Activated T-cell treated with anti-CD3 and anti-CD28 coated beads, Interleukin-2, amount 50 U/mL, for 4 hours (primary cell): ENCODE measurements at places on chromosomes 7 and 10. TPM values are rescaled to one million over a fixed set of nuclear protein-coding genes. Genes with fewer than 3 reads are reported as not detected.

SPDYE5 gene
- total RNA-seq = not detected

ZNF777 gene
- total RNA-seq = 33.2 TPM

OR2A1 gene
- not detected for total RNA-seq

LARP4B gene
- 143 TPM for total RNA-seq

USP54 gene
- 10.5 TPM for total RNA-seq
